SHP77 treated with DMSO at 0.1 percent for 48 hours (cell line): ENCODE measurements at places on chromosomes 1 and 21.

DNA sequence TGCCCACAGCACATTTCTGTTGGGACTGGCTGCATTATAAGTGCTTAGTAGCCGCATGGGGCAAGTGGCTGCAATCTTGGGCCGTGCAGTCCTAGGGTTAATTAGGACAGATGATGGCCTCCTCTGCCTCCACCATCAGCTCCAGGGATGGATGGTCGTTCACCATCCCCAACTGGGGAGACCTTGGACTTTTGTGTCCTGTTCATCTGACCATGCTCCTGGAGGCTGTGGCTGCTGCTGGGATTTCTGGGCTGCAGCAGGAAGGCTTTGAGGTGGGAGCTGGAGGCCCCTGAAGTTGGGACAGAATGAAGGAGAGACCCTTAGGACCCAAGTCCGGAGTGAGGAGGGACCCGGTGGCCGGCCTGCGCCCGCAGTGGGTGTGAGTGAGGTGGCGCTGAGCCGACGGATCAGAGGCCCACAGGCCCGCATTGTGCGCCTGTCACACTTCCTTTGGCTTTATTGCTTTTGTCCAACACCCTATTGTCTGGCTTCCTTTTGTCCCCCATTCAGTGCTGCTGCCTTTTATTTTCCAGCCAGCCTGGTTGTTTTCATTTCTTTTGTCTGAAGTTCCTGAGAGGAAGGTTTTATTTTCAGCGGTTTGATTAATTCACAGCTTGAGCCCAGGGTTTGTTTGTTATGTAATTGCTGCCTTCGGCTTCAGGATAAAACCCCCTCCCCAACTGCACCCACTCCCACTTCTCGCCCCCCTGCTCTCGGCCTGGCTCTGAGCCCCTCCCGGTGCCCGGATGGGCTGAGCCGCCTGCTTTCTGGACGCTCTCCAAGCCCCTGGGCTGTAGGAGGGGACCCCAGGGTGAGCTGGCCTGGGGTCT, 35.6 kb downstream of the SOX13 start:
- DNase-seq = peak; percentile 10

DNA sequence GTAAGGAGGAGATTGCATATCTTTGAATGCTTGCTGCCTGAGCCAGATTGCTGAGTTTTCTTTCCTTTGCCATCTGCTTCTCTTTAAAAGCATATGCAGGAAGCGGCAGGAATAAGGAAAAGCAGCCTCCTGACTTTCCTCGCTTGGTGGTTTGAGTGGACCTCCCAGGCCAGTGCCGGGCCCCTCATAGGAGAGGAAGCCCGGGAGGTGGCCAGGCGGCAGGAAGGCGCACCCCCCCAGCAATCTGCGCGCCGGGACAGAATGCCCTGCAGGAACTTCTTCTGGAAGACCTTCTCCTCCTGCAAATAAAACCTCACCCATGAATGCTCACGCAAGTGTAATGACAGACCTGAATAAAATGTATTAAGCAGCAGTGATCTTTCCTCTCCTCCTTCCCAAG, 1.5 kb downstream of the CORT start:
- DNase-seq = no peak

DNA sequence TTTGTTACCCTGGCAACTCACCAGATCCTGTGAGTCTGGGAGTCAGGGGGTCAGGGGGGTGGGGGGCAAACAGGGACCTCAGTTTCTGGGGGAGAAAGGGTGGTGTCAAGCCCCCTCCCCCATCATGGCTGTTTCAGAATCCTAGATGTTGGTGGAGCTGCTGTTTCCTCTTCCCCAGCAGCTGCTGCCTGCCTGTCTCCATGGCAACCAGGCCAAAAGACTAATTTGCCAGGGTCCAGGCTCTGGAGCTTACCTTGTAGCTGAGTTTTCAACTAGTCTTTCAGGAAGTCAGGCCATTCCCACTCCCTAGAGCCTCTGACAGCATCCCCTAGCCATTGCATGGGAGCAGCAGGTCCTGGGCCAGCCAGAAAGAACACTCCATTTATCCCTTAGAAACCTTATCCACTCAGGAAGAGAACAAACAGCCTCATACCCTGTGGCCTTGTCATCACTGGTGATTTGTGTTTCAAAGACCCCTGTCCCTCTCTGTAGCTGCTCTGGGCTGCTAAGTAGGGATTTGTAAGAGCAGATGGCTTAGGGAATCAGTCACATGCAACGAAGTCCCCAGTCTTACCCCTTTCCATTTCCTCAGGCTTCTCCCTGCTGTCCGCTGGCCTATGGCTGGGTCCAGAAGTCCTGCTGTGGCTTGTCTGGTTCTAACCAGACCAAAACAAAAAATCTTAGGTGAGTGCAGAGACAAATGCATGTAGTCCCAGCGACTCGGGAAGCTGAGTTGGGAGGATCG, 21.5 kb upstream of the STMN1 start:
- peak; percentile 4 for DNase-seq

- no peak for DNase-seq
Observed at GRCh38 chr1:236841341-236841740, 46.2 kb downstream of the MTR start.

DNA sequence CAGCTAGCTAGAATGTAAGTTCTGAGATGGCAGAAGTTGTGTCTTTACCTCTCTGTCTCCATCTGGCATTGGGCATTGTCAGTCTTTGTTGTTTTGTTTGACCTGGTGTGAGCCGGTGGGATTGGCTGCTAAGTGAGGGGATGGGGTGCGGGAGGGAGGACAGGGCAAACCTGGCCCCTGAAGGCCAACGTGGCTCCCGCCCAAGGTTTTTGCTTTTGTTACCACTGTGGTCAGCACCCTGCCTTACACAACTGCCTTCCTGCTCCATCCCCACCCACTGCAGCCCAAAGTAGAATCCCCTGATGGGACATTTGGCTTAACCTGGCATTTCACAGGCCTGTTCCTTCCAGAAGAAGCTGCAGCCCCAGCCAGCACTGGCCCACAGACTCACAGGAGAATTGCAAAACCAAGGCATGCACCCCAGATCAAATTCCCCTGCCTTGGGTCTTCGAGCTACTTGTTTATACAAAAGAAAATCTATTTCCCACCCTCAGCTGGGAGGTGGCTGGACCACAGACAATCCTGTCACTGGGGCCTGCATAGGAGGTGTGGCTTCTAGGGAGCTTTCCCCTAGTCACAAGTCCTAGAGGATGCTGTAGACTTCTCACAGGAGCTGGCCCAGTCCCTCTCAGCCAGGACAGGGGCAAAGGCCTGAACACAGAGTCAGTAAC, 147.5 kb downstream of the TRABD2B start:
- no peak for DNase-seq

GRCh38 chr21:26055010-26055409, 115.6 kb downstream of the APP start:
- DNase-seq = no peak

DNA sequence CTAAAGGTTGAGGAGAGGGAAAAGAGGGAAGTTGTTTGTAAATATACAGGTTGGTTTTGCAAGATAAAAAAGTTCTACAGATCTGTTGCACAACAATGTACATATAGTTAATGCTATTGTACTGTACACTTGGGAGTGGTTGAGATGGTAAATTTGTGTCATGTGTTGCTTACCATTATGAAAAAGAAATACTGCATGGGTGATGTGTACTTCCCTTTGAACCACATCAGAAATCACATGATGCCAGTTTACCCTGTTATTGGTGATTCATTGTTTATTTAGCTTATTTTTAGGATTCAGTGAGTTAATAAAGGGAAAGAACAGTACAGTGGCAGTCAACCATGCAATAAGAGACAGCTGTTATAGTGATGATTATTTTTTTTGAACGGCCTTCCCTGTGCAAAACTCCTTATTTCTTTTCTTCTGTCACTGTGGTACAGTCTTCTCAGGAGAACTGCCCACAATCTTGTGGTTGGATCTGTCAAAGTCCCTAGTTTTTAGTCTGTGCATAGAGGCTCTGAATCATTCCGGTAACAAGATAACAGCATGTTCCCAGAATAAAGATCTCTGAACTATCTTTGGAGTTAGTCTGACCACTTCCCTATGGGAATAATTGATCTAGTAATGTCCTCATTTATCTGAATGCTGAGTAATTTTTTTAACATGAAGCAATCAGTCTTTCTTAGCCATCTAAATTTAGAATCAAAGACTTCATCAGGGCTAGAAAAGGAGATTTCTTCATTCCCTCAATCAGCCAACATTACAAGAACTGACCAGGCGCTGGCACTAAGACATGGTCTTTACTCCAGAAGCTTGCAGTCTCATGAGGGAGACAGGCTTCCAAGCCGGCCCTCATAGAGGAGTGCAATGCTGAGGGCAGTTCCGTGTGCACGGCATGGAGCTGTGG, 84.2 kb downstream of the SH3GLB1 start:
- peak; percentile 24 for DNase-seq

- DNase-seq = no peak
Observed at GRCh38 chr1:3548156-3548893, 63.0 kb downstream of the MEGF6 start.

- DNase-seq = no peak
Observed at GRCh38 chr1:56060906-56061305, 518.5 kb downstream of the PLPP3 start.

DNA sequence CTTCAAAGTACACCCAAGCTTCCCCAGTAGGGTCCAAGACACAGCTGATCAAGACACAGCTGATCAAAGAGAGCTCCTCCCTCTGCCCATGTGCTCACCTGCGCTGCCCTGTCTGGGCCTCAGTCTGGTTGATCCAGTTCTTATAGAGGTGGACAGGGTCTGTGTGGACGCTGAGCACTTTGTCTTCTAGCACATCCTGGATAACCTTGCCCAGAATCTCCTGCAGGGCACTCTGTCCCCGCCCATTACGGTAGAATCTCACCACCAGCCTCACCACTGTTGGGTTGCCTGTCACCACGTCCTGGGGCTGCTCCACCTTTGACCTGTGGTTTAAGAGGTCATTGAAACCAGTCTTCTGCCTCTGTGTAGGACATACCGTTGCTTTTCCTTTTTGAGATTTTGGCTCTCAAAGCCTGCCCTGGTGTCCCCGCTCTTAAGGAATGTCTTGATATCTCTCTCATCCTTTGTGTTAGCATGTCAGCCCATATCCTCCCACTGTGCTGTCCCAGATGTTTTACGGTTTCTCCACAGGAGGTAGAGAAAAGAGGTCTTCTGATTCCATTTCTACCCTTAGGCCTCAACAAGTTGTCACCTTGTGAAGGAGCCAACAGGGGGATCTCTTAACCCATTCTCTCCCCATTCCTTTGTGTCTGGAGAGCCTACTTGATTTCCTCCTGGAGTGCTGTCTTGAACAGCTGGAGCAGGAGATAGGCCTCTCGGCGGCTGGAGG, 33.5 kb downstream of the IQGAP3 start:
- no peak for DNase-seq

- DNase-seq = no peak
Observed at GRCh38 chr1:235326719-235327558, 1.0 kb downstream of the ARID4B start.

- DNase-seq = no peak
Observed at GRCh38 chr1:86214605-86215004, 58.0 kb upstream of the COL24A1 start.

- DNase-seq = no peak
Observed at GRCh38 chr1:226600254-226600653, 51.7 kb downstream of the STUM start.

DNA sequence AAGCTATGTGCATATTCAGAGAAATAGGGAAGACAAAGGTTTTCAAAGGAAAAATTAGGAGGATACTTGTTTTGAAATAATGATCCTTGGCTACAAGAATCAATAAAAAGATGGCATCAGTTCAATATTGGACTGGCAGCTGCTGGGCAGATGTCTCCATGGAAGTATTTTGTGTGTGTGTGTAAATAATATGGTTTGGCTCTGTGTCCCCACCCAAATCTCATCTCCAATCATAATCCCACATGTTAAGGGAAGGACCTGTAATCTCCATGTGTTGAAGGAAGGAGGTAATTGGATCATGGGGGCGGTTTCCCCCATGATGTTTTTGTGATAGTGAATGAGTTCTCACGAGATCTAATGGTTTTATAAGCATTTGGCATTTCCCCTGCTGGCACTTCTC, 40.4 kb upstream of the LRRC7 start:
- DNase-seq = no peak

DNA sequence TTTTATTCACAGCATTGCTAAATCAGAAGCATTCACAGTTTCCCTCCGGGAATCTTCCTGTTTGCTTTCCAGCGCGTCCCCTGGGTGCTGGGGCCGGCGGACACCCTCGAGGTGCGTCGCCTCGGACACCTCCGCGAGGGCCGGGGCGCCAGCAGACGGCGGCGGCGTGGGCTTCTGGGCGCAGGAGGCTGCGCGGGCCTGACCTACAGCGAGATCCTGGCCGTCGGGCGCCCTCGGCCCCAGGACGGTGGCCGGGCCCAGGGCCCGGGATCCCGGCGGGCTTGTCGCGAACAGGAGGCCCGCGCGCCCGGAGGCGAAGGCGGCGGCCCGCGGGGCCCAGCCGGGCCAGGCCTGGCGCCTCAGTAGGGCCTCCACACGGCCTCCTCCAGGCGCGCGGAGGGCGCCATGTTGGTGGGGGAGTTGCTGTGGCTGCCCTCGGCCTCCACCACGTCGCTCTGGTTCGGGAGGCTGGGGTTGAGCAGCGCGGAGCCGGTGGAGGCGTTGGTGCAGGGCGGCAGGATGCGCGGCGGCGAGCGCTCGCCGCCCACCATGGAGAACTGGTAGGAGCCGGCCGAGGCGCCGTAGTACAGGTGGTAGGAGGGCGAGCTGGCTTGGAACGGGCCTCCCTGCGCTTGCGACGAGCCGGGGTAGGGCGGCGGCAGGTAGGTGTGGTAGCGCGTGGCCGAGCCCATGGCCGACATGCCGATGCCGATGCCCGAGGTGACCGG, 123.1 kb downstream of the CLIC6 start:
- no peak for DNase-seq

DNA sequence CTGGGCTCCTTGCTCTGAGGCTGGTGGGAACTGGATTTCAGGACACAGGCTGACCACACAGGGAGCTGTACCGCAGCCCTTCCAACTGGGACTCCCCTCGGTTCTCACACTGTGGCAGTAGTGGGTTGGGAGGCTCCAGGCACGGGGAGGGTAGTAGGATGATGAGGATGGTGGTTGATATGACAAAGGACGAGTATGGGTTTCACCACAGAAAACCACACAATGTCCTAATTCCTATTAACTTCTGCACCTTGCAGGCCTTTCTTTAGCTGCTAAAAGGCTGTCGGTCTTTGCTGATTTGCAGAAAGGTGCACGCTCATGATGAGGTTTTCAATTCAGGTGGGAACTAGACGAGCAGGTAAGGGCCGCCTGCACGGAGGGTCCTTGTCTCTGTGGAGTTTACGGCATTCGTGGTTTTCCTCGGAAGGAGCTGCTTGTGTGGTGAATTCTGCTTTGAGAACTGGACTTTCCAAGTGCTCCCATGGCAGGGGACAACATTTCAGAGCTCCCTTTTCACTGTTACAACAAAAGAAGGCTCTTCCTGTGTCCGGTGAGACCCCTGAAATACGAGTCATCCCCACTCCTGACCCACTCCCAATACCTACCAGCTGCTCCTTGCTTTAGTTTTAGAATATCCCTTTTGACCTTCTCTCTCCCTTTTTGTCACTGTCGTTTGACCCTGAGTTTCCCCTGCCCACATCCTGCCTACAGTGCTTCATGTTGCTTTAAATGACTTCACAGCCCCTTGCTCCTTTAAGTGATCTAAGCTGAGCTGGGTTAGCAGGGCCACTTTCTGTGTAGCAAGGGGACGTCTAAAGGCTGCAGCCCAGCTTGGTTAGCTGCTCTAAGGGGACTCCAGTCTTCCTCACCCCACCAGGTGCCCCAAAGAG, 125.1 kb downstream of the MRPS6 start:
- DNase-seq = no peak

- DNase-seq = no peak
Observed at GRCh38 chr1:109164538-109164937, 49.2 kb upstream of the SARS1 start.
